ENCODE measurements at places on chromosomes 1 and 21.
A peak's percentile ranks its signal among the peaks of the same experiment; 100 is the strongest.

DNA sequence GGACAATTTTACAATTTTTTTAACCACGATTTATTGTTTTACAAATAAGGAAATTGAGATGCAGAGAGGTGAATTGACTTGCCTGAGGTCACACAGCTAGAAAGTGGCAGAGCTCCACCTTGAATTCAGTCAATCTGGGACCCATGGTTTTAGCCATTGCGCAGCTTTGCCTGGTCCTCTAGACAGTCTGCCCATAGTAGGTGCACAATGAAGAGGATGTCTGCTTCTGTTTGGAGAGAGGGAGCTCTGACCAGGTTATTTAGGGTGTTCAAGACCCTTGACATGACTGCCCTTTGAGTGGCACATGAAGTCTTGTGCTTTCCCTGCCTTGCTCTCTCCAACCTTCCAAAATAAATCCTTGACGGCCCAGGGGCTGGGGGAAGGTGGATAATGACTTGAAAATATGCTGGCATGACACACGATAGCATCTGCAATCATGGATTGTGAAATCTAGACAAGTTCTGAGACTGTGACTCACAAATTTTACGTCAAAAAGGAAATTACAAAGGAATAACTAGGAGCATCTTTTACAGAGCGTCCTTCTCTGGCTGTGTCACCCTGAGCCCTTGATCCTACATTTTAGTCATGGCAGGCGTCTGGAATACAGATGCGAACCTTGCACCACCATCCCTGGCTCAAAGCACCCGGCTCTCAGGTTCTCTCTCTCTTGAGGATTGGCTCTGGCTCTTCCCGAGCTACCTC lies 26.2 kb upstream of the ID3 start:
- no peak for DNase-seq

DNA sequence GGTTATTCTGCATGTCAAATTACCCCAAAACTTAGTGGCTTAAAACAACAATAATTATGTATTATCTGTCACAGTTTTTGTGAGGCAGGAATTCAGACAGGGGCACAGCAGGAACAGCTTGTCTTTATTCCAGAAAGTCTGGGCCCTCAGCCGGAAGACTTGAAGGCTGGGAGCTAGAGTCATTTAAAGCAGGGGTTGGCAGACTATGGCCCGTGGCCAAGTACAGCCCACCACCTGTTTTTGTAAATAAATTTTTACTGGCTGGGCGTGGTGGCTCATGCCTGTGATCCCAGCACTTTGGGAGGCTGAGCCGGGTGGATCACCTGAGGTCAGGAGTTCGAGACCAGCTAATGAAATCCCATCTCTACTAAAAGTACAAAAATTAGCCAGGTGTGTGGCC lies 39.6 kb upstream of the KDM4A start:
- DNase-seq: no peak

DNA sequence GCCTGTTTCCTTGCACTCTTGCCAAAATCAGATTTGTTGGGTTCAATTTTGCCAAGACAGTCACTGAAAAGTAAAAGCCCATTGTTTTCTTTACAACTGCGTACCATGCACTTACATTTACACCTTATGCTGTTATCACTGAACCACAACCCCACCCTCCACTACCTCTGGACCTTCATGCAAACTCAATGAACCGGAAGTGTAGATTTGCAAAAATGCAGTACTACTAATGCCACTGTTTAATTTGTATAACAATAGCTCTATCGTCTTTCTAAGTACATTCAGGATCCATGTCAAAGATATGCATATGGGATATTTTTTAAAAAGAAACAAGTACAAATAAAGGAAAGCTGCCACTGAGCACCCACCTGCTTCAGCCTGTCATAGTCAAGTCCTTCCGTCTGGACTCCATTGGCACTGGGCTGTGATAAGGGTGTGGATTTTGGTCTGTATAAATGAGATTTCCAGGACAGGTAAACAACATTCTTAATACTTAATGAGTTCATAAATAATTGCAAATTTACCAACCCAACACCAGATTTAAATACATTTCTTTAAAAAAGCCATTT lies 72.9 kb upstream of the LBR start:
- no peak for DNase-seq

GRCh38 chr1:210233495-210234328 lies 1.1 kb downstream of the SERTAD4 start:
- no peak for DNase-seq

DNA sequence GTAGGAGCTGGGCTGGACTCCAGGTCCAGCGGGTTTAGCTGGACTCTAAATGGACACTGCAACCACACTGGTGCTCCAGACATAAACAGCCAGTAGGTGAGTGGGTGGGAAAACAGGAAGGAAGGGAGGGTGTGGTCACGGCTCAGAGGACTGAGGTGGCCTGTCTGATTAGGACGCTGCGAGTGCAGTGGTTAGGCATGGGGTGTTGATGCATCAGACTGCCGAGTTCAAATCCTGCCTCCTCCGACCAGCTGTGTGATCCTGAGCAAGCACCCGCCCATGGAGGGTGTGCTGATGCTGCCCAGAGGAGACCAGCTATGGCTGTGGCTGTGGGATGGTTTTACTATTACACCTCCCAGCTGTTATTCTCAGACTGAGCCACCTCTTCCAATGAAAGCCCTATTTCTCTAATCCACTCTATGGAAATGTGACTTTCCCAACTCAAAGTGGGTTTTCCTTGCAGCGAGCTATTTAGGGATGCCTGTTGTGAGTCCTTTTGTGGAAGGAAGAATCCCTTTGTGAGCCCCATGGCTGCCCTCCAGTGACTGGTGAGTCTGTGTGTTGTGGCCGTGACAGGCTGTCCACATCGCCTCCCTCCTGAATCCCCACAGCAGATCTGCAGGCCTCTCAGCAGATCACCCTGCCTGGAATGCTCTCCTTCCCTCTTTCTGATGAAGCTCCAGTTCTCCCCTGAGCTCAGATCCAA lies 56.6 kb upstream of the EDN2 start:
- no peak for DNase-seq

DNA sequence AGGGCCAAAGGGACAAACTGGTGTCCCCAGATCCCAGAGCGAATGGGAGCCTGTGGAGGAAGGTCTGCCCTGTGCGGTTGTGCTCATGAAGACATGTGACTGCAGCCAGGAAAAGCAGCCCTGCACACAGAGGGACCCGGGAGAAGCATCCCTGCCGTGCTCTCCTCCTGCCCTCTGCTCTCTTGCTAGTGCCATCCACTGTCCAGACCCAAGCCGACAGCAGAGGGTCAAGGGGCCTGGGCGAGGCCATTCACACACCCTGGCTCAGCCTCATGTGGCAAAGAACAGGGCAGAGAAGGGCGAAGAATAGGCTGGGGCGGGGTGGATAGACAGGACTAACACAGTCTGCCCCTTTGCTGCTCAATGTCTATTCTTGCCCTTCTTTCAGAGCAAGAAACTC lies 17.4 kb downstream of the DMRTB1 start:
- DNase-seq: no peak

GRCh38 chr1:221834698-221835513 lies 93.0 kb upstream of the DUSP10 start:
- no peak for DNase-seq

DNA sequence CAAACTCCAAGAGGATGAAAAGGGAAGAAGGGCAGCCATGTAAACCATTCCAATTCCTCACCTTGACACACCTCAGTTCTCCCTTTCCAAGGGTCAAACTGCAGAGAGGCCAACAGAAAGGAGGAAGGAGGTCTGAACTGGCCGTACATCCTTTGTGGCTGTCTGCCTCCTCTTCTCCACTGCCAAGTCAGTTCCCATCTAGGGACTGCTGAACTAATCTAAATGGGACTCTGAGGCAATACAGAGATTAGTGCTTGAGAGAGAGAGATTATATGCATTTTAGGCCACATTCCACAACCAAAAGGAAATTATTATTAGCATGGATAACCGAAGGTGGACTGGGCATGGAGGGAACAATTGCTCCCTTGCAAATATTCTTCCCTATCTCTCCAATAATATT lies 2.7 kb downstream of the ARHGEF11 start:
- no peak for DNase-seq

- DNase-seq: peak; percentile 50
Observed at GRCh38 chr1:59976194-59977074, 49.9 kb upstream of the CYP2J2 start.

GRCh38 chr1:36729716-36730510 lies 247.2 kb upstream of the CSF3R start:
- DNase-seq: peak; percentile 5

DNA sequence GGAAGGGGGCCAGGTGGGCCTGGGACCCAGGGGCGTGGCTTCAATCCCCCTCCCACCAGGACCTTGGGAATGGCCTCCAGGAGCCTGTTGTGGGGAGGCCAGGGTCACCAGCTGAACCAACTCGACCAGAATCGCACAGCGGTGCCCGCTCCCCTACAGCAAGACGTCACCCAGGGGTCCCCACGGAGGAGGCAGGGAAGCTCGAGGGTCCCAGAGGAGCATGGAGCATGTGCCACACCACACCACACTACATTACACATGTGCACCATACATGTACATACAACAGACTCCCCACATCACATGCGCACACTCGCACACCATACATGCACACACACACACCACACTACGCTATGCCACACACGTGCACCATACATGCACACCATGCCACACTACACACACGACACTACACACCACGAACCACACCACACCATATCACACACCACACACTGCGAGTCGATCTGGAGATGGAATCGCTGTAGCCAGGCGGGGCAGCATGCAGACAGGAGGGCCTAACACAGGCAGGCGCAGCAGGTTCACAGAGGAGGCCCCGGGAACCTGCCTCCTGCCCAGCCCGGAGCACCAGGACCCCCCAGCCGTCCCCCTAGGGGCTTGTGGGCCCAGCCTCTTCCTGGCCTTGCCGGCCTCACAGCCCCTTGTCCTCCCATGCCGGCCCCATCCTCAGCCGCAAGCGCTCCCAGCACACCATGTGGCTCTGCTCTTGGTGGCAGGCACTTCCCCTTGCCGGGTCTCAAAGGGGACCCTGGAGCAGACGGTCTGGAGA lies 596 bp downstream of the ITGB2 start:
- DNase-seq: peak; percentile 42

GRCh38 chr1:214791961-214792360 lies 189.0 kb downstream of the CENPF start:
- DNase-seq: no peak

- DNase-seq: no peak
Observed at GRCh38 chr1:151325231-151325630, 2.0 kb downstream of the PI4KB start.

DNA sequence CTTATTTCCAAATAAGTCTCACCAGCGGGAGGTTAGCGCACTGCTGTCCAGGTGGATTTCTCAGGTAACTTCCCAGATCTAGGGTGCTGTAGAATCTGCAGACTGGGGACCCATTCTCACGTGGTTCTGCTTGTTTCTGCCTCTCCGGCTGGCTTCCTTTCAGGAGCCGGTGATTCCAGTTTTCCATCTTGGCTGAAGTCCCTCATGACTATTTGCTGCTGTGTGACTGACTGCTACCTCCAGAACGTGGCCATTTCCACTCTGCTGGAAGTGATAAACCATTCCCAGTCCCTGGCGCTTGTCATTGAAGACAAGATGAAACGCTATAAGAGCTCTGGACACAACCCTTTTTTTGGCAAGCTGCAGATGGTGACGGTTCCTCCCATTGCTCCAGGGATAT lies 76.0 kb downstream of the DOP1B start:
- no peak for DNase-seq

GRCh38 chr1:244092964-244093638 lies 42.0 kb downstream of the ZBTB18 start:
- DNase-seq: no peak

DNA sequence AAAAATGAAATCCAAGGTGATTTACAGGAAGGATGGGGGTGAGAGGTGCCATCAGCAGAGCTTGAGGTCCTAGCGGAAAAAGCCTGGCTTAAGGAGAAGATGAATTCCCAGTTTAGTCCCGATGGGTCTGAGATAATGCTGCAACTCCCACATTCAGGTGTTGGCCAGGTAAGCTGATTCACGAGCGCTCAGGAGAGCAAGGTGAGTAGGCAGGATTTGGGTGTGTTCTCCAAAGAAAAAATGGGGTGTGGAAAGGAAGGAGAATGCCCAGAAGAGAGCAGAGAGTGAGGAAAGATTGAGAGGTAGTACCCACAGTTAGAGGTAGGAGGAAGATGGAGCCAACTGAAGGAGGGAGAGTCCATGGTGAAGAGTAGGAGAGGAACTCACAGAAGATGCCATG lies 12.5 kb downstream of the RIMS3 start:
- no peak for DNase-seq

- peak; percentile 11 for DNase-seq
Observed at GRCh38 chr1:58718435-58718834, 18.6 kb upstream of the MYSM1 start.

GRCh38 chr1:112308716-112309115 lies 87.3 kb upstream of the CTTNBP2NL start:
- DNase-seq: no peak

DNA sequence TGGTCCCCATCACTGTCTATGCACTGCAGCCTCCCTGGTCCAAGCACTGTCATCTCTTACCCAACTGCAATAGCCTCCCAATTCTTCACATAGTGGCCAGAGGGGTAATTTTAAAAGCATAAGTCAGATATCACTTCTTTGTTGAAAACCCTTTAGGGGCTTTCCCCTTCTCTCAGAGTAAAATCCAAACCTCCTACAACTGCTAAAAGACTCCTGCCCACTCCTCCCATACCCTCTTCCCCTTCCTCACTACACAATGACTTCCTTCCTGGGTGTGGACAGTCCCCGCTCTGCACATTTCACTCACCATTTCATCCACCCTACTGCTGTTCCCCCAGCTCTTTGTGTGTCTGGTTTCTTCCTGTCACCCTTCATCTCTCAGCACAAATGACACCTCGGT lies 8.3 kb downstream of the MCOLN2 start:
- peak; percentile 70 for DNase-seq

GRCh38 chr1:40703316-40703715 lies 11.8 kb downstream of the NFYC start:
- no peak for DNase-seq

- DNase-seq: no peak
Observed at GRCh38 chr1:11307852-11308251, 34.9 kb downstream of the UBIAD1 start.

DNA sequence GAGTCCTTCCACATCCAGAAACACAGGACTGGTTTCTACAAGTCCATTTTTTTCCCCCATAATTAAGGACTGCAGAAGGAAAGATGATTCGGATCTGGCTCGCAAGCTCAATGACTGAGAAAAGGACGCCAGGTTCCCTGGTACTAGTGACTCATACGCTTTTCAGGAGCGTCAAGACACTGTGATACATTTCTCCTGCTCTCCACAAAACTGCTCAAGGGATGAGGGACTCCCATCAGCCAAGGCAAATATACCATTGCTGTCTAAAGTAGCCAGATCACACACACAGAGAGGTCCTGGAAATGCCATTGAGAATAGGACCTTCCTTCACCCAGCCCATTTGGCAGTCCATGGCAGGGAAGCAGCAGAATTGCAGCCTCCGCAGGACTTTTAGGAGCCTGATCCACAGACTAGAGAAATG lies 253.6 kb upstream of the IRF2BP2 start:
- no peak for DNase-seq

GRCh38 chr1:109396871-109397580 lies 692 bp downstream of the SORT1 start:
- DNase-seq: no peak

DNA sequence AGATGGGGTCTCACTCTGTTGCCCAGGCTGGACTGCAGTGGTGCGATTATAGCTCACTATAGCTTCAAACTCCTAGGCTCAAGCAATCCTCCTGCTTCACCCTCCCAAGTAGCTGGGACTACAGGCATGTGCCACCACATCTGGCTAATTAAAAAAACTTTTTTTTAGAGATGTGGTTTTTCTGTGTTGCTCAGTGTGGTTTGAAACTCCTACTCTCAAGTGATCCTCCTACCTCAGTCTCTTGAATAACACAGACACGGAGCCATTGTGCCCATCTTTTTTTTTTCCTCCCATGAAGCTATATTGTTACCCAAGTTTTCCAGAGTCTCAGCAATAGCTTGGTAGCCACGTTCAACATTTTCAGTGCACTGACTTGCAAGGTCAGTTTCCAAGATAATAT lies 2.7 kb downstream of the GIPC2 start:
- DNase-seq: no peak

Data from activated CD4-positive, alpha-beta T cell treated with anti-CD3 and anti-CD28 coated beads, Interleukin-2, Interleukin-6, amounts not matched to agents 100 ng/mL and 50 ng/mL, durations not matched to agents 16 hours and 8 hours (primary cell).